ENCODE measurements at places on chromosomes 6 and 20.

- no peak for DNase-seq
Measured at GRCh38 chr20:63054681-63055240, 48.0 kb upstream of the BHLHE23 start.

DNA sequence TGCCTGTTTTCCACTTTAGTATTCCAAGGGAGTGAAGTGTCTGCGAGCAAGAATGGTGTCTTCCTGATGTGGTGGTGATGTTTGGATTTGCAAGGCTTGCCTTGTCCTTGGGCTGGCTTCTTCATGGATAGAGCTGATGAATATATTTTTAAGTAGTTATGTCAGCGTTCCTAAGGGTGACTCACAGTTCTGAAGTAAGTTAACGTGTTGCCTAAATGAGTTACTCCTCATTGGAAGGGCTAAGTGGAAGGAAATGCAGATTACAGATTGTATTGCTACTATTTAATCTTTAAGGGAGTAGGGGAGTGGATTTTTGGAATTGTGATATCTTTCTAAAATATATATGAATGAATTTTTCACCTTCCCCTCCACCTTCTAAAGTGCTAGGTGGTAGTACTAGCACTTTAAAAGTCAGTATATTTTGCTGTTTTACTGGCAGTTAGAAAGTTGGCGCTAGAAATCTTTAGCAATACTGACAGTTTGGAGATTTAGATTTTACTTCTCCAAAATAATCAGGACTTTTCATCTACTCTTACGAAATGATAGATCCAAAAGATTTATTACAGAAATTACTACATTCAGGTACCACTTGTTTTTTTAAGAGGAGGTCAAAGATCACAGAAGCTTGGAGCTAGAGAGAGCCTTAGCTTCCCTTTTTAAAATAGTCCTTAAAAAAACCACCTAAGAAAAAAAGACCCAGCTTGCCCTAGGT, 197.4 kb downstream of the JARID2 start:
- peak; percentile 58 for DNase-seq

GRCh38 chr20:49179368-49180277, 8.5 kb downstream of the STAU1 start:
- peak; percentile 14 for DNase-seq

GRCh38 chr6:165952514-165952913, 215.1 kb downstream of the TBXT start:
- DNase-seq = no peak

GRCh38 chr6:137106183-137106582, 61.4 kb upstream of the IL20RA start:
- no peak for DNase-seq

- DNase-seq = no peak
Measured at GRCh38 chr6:134795691-134796090, 154.2 kb downstream of the ALDH8A1 start.

DNA sequence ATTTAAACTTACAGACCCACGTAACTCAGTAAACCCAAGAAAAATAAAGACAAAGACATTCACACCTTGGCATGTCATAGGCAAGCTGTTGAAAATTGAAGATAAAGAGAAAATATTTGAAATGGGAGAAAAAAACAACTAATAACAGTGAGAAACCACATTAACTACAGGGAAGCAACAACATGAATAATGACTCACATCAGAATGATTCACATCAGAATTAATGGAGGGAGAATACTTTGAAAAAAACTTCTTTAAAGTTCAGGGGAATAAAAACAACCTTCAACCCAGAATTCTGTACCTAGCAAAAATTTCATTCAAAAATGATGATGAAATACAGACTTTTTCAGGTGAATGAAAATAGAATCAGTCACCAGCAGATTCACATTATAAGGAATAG, 32.9 kb upstream of the SLC22A3 start:
- DNase-seq = no peak

GRCh38 chr6:28693751-28694443, 168.2 kb downstream of the GPX5 start:
- DNase-seq = no peak

DNA sequence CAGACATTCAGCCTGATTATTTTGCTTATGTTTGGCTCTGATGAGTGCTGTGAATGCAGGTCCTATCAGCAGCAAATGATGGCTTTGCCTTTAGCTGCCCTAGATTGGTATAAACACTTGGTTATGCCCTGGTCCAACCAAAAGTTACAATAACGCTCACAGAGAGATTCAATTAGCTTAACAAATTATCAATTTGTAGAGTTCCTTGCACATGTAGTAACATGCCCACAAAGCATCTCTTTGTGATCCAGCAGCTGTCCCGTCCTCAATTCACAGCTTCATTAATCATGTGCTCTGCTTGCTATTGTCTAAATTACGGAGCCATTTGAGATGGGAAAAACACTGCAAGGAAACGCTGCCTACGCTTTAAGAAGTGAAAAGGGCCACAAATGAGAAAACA, 457.9 kb downstream of the HDGFL1 start:
- no peak for DNase-seq

- no peak for DNase-seq
Measured at GRCh38 chr6:108675226-108676200, 114.8 kb downstream of the FOXO3 start.

Measured in suppressor macrophage (primary cell).